Mammary epithelial cell (primary cell): ENCODE measurements at places on chromosomes 5 and 9. TPM values are rescaled to one million over a fixed set of nuclear protein-coding genes. Genes with fewer than 3 reads are reported as not detected.

The SCGB3A1 gene
- not detected in 2 replicates for total RNA-seq

The NUTM2F gene
- not detected in 2 replicates for total RNA-seq

The ARL10 gene
- total RNA-seq, result 0.56 and 1.1 TPM in 2 replicates

The CD14 gene
- total RNA-seq, result 0.83 TPM

The TUSC1 gene
- 13.8 TPM for total RNA-seq

The SPIN1 gene
- 98.2 TPM for total RNA-seq

The TAF11L7 gene
- total RNA-seq, result not detected

The CSF1R gene
- not detected in 2 replicates for total RNA-seq

The PLAC8L1 gene
- total RNA-seq, result 0.96 TPM in 1 of 2 replicates, not detected in the other

The PCDHA1 gene
- total RNA-seq, result not detected

The CTSL gene
- 109 and 110 TPM in 2 replicates for total RNA-seq

The FOXD4L3 gene
- 0.33 TPM for total RNA-seq

The KLHL9 gene
- 24.7 TPM for total RNA-seq

The TRIM7 gene
- total RNA-seq, result 6.3 TPM

The CATSPER3 gene
- total RNA-seq, result not detected in 2 replicates

The NR2F1 gene
- total RNA-seq, result 1.6 and 3.5 TPM in 2 replicates

The TERT gene
- not detected for total RNA-seq

The KIAA1958 gene
- 1.8 and 2.5 TPM in 2 replicates for total RNA-seq

The ZNF366 gene
- total RNA-seq, result not detected

The PCDHA6 gene
- 0.67 TPM for total RNA-seq

The OR1Q1 gene
- total RNA-seq, result not detected in 2 replicates

The CA9 gene
- total RNA-seq, result 0.50 TPM

The TICAM2 gene
- 0.83 TPM for total RNA-seq

The CBY3 gene
- total RNA-seq, result not detected in 2 replicates

The ENG gene
- 4.0 TPM for total RNA-seq

The ANKRD31 gene
- total RNA-seq, result 0.33 TPM

The CDKN2B gene
- total RNA-seq, result 27.6 and 35.4 TPM in 2 replicates
